Tongue (tissue), 3 donors: ENCODE measurements at places on chromosomes 2 and 18. TPM values are rescaled to one million over a fixed set of nuclear protein-coding genes. Genes with fewer than 3 reads are reported as not detected.

DNA sequence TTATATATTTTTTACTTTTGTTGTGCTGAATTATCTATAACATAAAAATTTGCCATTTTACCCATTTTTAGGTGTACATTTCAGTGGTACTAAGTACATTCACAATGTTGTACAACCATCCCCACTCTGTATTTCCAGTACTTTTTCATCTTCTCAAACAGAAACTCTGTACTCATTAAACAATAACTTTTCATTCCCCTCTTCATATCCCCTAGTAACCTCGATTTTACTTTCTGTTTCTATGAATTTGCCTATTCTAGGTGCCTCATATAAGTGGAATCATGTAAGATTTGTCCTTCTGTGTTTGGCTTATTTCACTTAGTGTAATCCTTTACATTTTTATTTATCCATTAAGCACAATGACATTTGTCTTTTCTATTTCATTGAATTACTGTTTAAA lies 51.3 kb downstream of the GTF2A1L start:
- no peak for DNase-seq

DNA sequence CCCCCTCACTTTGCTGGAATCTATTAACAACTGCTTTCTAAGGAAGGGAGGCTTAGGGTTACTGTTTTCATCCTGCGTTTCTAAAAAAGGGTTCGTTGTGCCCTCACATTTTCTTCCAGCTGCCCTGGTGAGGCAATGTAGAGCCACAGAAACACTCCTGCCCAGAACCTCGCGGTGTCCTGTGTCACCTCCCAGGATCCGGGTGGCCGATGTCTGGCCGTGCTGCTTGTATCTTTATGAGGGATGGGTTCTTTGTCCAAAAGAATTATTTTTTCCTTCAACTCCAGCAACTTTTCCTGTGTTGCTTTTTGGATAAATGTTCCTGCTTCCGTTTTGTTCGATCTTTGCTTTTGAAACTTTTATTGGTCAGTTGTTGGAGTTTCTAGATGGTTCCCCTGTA lies 291.8 kb upstream of the HS6ST1 start:
- no peak for DNase-seq

ELOA2 gene
- total RNA-seq: not detected

NR4A2 gene
- total RNA-seq: 4.3 TPM

GRCh38 chr2:132415256-132415914 lies 1.2 kb upstream of the GPR39 start:
- no peak for DNase-seq

GRCh38 chr2:172046080-172046678 lies 39.1 kb upstream of the DLX1 start:
- DNase-seq: no peak

DNA sequence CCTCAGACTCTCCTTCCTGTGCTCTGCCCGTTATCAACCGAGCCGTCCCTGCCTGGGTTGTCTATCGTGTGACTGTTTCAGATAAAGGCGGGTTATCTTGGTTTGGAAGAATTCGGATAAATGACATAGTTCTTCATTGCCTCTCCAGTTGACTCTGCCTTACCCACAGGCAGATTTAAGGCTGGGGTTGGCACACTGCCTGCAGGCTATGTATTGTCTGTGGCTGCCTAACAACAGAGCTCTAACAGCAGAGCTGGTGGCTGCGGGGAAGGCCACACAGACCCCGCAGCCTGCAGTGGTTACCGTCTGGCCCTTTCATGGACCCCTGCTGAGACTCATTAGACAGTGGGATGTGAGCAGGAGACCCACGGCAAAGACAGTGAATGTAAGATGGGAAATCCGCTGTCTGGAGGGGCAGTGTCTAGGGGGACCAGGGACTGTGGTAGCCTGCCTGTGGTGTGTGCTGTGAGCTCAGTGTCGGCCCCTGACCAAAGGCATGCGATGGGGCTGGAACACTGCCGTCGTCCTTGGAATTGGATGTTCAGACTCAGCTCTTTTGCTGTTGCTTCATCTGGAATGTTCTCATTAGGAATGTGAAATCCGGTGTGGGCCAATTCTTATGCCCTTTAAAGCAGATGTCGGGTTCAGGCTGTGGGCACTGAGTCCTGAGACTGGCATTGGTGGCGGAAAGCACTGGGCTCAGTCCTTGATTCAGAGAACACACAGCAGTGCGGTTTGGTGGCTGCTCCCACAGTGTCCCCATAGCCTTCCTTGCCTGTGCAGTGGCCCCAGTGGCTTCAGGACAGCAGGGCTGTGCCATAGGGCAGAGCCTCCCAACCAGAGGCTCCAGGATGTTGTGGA lies 44.5 kb downstream of the SH3RF3 start:
- peak; percentile 82 for DNase-seq

DNA sequence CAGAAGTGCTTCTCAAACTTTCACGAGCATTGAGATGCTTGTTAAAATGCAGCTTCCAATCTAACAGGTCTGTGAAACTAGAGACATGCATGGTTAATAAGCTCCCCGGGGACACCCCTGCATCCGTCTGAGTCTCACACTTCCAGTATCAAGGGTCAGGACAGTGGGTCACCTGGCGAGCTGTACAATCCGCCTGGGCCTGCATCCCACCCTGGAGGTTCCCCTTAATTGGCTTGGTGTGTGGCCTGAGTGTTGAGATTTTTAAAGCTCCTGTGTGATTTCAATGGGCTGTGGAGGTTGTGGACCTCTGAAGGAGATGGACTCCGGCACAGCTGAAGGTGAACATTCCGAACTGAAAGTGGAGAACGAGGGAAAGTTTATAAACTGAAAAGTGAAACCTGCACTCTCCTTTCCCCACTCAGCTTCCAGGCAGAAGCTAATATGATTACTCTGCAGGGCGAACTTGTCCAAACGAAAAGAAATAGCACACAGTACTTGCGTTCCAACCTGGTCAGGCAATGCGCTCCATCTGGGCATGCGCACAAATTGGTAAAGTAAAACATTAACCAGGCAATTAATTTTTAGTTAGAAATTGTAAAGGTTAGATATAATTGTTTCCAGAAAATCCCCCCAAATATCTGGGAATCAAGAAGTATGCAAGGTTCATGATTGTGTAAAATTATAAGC lies 191.7 kb upstream of the ALKAL2 start:
- no peak for DNase-seq

LONRF2 gene
- total RNA-seq: 5.1 TPM

GRCh38 chr2:15675456-15676195 lies 84.0 kb downstream of the DDX1 start:
- no peak for DNase-seq

GRCh38 chr2:57941816-57942215 lies 104.8 kb upstream of the VRK2 start:
- no peak for DNase-seq

DNA sequence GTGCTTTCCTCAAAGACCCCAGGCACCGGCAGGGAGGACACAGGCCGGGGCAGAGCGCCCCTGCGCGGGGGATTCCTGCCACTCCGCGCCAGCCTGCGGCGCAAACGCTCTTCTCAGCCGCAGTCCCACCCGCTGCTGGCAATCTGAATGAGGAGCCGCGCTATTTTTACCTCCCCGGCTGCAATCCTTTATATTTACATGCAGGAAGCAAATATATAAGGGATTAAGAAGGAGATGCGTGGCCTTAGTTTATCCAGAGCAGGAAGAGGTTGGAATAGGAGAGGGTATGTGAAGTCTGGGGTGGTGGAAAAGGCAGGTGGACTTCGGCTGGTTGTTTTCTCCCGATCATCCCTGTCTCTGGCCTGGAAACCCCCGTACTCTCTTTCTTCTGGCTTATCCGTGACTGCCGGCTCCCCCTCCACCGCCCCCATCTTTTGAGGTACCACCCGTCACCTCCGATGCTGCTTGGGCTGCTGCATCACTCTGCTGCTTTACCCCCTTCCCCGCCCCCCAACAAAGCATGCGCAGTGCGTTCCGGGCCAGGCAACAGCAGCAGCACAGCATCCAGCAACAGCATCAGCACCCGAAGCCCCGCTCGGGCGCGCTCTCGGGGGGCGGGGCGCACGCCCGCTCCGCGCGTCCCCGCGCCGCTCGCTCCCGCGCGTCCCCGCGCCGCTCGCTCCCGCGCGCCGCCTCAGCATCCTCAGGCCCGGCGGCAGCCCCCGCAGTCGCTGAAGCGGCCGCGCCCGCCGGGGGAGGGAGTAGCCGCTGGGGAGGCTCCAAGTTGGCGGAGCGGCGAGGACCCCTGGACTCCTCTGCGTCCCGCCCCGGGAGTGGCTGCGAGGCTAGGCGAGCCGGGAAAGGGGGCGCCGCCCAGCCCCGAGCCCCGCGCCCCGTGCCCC lies at the start of gene ADAM23:
Gene ADAM23, plus strand, starts transcription at position 700 of the 902 bp plus-strand sequence. CDS start 335 bp downstream, outside the sequence.
- DNase-seq: peak; percentile 85

DNA sequence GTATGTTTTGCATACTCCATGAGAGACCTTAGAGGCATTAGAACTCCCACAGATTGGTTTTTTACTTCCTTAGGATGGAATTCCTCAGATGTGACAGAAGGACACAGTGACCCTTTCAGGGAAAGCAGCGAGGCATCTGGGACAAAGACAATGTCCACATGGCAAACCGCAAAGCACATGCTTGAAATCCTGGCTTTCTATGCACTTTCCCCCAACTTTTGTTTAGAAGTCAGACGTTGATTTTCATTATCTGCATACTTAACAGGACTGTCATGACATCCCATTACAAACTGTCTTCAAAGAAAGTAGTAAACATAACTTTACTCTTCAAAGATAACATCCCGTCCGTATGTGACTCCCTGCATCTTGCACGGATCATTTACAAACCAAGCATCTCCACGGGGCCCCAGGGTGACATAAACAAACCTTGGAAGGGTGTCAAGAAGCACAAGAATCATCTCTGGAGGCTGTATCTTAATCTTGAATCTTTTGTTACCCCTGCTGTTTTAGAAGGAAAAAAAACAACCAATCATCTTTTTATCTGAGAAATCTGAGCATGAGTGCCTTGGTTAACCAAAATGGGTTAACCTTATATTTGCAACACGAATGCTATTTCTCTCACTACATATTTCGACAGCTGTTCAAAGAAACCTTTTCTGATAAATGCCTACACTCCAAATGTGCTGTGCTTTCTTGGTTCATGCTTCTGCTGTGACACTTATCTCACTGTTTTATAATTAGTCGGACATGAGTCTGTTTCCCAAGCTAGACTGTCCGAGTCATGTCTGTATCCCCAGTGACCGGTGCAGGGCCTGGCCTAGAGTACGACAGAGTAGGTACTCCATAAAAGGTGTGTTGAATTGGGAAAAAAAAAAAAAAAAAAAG lies 90.8 kb downstream of the CCBE1 start:
- no peak for DNase-seq

GRCh38 chr2:237618449-237618848 lies 8.9 kb upstream of the LRRFIP1 start:
- DNase-seq: peak; percentile 95

TMEM200C gene
- 1.4 TPM for total RNA-seq
